ENCODE measurements at places on chromosomes 11 and 22. TPM values are rescaled to one million over a fixed set of nuclear protein-coding genes. Genes with fewer than 3 reads are reported as not detected.

The WBP2NL gene
- total RNA-seq, result not detected

The OSM gene
- not detected for total RNA-seq

The VWA5A gene
- 0.20 TPM for total RNA-seq

The TREH gene
- not detected for total RNA-seq

The TRPC6 gene
- 0.96 TPM for total RNA-seq

The BAIAP2L2 gene
- 7.4 TPM for total RNA-seq

The BDNF gene
- 8.8 TPM for total RNA-seq

The DSCAML1 gene
- total RNA-seq, result 0.35 TPM

The OR51B4 gene
- not detected for total RNA-seq

The FDX1 gene
- 16.3 TPM for total RNA-seq

The CDHR5 gene
- total RNA-seq, result not detected

The SHANK3 gene
- 4.5 TPM for total RNA-seq

The DDB1 gene
- 161 TPM for total RNA-seq

The P2RY2 gene
- total RNA-seq, result 11.3 TPM

The SLC22A12 gene
- total RNA-seq, result not detected

The DGCR2 gene
- 23.8 TPM for total RNA-seq

The TCN2 gene
- total RNA-seq, result 5.2 TPM

The MS4A8 gene
- total RNA-seq, result not detected

The IGLL1 gene
- not detected for total RNA-seq

The OR5P2 gene
- not detected for total RNA-seq

The TRIM34 gene
- total RNA-seq, result 2.9 TPM

The PYGM gene
- total RNA-seq, result 0.13 TPM

The MS4A3 gene
- not detected for total RNA-seq

The CDC42EP2 gene
- total RNA-seq, result 14.6 TPM

The MMP13 gene
- total RNA-seq, result not detected

The CLMP gene
- total RNA-seq, result 23.7 TPM

The TEX12 gene
- not detected for total RNA-seq

The MUC6 gene
- 0.01 TPM for total RNA-seq

The C11orf21 gene
- total RNA-seq, result not detected

The OTOG gene
- not detected for total RNA-seq

The TRIM5 gene
- total RNA-seq, result 8.7 TPM

The EWSR1 gene
- 215 TPM for total RNA-seq

The RAG1 gene
- 0.16 TPM for total RNA-seq

The DDI1 gene
- not detected for total RNA-seq

The MUC5AC gene
- 1.4 TPM for total RNA-seq

The ADAMTS8 gene
- total RNA-seq, result 1.1 TPM

The CBX7 gene
- 1.6 TPM for total RNA-seq

The DGAT2 gene
- total RNA-seq, result 1.2 TPM

Data from A549 treated with Mapracorat at 1 μM for 4 hours (cell line).